ENCODE measurements at places on chromosomes 6 and 20. TPM values are rescaled to one million over a fixed set of nuclear protein-coding genes. Genes with fewer than 3 reads are reported as not detected.

ISM1 gene
- 1.7 TPM for polyA plus RNA-seq

NR2E1 gene
- not detected for polyA plus RNA-seq

IFNGR1 gene
- 30.0 TPM for polyA plus RNA-seq

NINL gene
- polyA plus RNA-seq = 2.1 TPM

TRIM40 gene
- polyA plus RNA-seq = not detected

TGIF2 gene
- 8.2 TPM for polyA plus RNA-seq

BTBD3 gene
- 19.0 TPM for polyA plus RNA-seq

PLN gene
- polyA plus RNA-seq = not detected

- no peak for DNase-seq
Observed at GRCh38 chr6:18550119-18550518, 163.0 kb downstream of the RNF144B start.

DNA sequence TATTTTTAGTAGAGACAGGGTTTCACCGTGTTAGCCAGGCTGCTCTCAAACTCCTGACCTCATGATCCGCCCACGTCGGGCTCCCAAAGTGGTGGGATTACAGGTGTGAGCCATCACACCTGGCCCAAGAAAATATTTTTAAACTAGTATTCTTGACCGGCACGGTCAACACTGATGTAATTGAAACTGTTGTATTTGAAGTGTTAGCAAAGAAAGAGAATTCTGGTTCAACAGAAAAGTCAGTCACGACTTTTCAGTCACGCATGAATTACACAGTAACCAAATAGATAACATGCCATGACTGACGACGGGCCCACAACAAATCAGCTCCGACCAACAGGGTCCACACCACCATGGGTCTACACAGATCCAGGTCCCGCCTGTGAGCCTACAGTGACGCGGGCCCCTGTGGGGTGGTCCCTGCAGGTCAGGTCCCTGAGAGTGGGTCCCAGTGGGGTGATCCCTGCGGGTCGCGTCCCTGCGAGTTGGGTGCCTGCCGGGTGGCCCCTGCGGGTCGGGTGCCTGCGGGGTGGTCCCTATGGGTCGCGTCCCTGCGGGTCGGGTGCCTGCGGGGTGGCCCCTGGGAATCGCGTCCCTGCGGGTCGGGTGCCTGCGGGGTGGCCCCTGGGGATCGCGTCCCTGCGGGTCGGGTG lies 1.0 kb downstream of the GMEB2 start:
- DNase-seq = no peak

DNA sequence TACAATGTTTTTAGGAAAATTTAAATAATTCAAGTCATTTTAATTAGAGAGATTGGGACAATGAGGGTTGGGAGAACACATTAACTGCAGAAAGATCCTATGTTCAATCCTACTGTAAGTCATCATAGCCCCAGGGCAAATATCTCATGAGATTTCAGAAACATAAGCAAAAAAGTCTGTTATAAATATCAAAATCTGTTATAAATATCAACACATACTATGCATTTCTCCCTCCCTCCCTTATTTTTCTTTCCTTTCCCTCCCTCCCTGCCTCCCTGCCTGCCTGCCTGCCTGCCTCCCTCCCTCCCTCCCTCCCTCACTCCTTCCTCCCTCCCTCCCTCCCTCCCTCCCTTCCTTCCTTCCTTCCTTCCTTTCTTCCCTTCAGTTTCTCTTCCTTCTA lies 267.3 kb upstream of the SASH1 start:
- DNase-seq = no peak

- no peak for DNase-seq
Observed at GRCh38 chr6:47810885-47811284, 29.1 kb downstream of the OPN5 start.

DNA sequence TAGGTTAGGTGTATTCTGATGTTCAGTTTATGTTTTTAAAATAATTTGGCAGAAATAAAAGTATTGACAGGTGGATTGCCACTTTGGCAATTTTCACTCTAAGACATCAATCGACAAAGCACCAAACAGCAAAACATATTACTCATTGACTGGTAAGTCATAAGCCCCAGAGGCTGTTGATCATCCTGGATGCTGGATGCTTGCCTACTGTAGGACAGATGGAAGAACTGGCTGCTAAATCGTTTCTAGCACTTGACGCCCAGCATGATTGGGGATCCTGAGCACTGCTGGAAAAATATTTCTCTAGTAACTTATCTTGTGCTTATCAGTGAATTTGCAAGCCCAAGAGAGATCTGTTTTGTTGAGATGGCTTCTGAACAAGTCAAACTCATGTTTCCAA lies 1001.9 kb upstream of the FLRT3 start:
- peak; percentile 5 for DNase-seq

DNA sequence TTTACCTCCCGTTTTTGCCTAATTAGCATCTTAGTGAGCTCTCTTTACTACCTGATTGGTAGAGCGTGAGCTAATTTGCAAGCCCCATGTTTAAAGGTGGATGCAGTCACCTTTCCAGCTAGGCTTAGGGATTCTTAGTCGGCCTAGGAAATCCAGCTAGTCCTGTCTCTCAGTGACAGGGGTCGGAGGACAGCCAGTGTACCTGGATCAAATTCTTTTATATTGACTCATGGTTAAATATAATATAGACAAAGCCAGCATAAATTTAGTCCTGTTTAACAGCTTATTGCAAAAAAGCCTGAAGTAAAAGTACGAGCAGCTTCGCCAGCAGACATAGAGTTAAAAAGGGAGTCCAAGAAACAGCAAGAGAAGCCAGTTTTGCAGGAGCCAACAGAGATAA lies 12.2 kb upstream of the GSTA3 start:
- no peak for DNase-seq

- DNase-seq = no peak
Observed at GRCh38 chr6:157596461-157596860, 215.5 kb downstream of the ZDHHC14 start.

DNA sequence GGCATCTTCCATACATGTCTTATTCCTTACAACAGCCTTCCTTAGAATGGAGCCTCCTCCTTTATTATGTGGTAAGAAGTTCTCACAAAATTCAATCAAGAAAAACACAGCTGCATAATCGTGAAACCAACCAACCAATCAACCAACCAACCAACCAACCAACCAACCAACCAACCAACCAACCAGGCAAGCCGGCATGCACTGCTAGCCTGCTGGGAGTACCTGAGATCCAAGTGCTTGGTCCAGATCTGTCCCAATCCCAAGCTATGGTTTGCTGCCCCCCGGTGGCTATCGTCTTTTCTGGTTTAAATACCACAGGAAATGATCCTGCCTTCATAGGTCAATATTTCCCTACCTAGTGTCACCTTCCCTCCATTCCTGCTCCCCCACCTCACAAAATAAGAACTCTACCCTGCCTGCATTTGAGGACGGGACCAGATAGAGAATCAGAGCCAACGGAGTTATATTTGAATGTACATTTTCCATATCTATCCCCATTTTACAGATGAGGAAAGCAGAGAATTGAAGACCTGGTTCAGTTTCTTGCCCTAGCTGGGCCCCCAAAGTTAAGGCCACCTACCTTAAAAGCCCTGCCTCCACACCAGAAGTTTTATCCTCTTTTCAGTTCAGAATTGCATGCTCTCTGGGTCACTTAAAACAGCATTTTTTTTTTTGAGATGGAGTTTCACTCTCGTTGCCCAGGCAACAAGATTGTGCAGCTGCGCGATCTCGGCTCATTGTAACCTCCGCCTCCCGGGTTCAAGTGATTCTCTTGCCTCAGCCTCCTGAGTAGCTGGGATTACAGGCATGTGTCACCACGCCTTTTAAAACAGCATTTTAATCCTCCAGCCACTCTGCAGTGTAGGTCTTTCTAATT lies 27.1 kb downstream of the RAB44 start:
- peak; percentile 63 for DNase-seq

DNA sequence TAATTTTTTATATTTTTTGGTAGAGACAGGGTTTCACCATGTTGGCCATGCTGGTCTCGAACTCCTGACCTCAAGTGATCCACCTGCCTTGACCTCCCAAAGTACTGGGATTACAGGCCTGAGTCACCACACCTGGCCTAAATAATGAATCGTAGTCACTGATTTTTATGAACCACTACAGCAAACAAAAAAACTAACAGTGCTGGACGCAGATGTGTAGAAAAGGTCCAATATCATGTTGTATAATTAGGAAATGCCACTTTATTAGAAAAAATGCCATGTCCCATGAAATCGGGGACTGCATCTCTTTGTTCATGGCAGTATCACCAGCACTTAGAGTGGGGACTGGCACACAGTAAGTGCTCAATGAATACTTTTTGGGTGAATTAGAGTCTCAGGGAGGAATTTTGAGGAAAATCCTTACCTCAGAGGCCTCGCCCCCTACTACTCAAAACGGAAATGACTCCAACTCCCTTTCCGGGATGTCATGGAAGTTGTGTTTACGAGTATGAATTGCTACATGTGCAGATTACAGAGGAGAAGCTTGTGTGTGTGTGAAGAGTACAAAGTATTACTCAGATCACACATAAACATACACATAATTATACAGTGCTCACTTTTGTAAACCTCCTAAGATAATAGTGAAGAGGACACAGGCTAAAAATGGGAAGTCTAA lies 43.6 kb upstream of the FAM50B start:
- no peak for DNase-seq

DNA sequence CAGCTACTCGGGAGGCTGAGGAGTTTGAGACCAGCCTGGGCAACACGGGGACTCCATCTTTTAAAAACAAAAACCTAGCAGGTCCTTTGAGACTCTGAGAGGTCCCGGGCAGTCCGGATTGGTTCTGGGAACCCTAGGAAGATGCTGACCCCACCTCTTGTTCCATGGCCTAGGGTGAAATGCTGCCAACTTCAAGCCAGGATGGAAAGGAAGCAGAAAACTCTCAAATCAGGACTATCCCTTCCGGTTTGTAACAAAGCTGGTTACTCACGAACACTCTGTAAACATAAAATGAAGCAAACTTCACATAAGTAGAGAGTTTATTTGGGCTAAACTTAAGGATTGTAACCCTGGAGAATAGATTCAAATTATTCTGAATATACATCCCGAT lies 28.0 kb downstream of the CAPN11 start:
- DNase-seq = no peak

GRCh38 chr6:113600551-113601339 lies 256.4 kb upstream of the MARCKS start:
- no peak for DNase-seq

All from mammary epithelial cell (primary cell).